ENCODE measurements at places on chromosomes 13 and 19.

DNA sequence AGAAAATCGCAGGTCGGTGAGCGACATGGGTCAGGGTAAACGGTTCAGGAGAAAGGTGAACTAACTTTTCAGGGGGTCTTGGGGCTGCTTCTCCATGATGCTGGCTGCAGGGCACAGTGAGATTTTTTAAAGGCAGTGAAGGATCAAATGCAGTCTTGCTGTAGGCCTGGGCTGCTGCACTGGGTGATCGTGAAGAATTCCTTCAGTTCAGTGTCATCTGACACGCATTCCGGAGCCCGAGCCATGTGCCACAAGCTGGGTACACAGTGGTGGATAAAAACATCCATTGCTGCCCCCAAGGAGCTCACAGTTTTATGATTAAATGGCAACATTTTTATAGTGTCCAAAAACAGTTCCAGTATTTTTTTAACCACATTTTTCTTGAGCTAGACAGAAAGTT, 56.3 kb upstream of the GPR12 start:
- DNase-seq, result no peak

DNA sequence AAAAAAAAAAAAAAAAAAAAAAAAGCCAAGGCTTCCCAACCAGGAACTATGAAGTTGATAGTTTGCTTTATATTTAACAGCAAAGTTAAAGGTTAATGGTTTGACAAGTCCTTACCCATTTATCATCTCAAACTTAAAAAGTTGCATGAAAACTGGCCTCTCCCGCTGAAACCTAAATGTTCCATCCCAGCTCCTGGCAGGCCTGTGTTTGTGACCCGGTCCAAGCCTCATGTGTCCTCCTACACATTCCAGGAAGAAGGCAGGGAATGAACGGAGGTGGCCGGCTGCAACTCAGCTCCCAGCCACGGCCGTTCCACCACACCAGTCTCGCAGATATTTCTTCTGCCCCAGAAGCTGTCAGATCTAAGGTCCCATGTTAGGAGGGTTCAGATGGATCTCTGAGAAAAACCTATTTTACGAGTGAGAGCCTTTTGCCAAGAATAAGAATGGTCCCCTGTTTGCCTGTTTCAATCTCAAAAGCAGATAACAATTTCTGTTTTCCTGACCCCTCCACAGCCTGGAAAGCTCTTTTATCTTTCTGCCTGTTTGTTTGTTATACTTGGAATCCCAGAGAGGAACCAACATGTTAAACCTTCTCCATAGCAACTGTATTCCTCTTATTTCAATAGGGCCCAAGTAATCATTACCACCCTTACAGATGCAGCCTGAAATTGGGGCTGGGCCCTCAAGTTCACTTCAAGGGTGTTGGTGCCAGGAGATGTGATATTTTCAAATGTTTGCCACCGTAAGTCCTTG, 56.5 kb downstream of the KCTD12 start:
- no peak for DNase-seq

DNA sequence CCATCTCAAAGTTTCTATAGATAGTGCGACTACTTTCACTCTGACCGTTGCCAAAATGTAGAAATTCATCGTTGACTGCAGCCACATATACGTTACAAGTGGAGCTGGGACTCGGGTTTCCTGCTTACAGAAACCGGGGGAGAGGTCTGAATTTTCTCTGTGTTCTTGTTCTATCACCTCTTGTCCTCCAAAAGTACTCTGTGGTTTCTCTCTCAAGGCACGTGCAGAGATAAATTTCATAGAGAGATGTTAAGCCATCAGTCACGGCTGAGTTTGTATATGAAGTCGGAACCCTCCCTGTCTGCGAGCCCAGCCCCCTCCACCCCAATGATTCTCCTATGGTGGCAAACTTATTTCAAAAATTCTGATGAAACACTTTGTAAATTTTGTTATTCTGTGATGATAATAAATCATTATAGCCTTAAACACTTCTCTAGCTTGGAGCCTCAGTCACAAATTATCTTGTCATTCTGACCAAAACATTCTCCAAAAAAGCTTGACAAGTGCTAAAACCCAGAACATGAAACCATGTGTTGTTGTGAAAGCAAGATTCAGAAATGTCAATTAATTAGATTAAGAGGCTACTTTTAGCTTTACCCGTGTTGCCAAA, 87.5 kb downstream of the TSHZ3 start:
- DNase-seq, result no peak

GRCh38 chr13:27678306-27679040, 56.8 kb downstream of the POLR1D start:
- peak; percentile 39 for DNase-seq

- peak; percentile 47 for DNase-seq
Measured at GRCh38 chr13:112964971-112965492, 4.0 kb upstream of the MCF2L start.

DNA sequence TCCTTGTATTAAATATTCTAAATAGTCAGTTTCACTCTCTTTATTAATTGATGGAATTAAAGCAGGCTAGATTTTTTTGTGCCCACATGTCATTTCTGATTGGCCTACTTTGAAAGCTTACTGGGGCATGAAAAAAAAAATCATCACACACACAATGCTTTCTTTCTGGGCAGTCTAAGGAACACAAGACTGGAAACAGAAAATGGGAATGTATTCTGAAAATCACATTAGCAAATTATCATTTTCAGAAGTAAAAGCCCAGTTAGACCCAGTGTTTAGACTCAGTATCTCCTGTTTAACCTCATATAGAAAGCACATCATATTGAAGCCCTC, 339.4 kb downstream of the SPRY2 start:
- no peak for DNase-seq

DNA sequence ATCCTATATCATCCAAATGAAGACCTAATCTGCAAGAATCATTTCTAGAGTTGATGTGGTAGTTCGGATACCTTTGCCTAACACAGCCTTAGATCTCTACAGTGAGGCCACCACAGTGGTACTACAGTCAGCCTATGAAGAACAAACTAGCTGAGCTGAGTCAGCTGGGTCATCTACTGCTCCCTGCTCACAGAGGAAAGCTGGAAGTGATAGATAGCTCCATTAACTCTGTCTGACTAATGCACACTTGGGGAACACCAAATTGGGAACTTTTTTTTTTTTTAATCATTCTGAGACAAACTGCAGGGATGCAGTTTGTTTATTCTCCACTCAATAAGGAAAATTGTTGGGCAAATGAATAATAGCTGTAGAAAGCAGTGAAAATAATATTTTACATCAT, 1160.6 kb downstream of the PCDH9 start:
- no peak for DNase-seq

DNA sequence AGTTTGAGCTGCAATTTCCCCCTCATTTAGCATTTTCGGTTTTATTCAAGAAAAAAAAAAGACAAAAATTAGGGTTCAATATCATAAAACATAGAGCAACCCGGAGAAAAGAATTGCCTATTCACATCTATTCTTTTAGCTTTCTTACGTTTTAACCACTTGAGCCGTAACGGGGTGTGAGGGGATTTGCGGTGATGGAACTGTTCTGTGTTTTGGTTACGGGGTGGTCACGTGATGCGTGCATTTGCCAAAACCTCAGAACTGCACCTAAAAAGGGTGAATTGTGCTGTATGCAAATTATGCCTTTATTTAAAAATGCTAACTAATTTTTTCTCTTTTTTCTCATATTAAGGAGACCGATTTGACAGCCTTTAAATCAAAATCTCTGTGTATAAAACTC, 22.1 kb downstream of the CLEC11A start:
- no peak for DNase-seq

DNA sequence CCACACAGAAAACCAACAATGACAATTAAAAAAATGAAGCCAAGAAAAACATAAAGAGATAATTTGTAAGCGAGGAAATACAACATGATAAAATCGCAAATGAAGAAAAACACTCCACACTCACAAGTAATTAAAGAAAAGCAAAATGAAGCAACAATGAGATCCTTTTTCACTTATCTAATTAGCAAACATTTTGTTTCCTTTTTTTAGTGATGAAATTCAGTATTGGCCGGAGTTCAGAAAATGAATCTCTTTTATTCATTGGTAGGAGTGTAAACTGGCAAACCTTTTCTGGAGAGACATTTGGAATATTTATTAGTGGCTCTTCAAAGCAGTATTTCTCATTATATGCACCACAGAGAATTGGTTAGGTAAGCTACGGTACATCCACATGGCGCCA, 70.6 kb upstream of the POMP start:
- DNase-seq, result no peak

GRCh38 chr13:106415442-106415841, 120.0 kb downstream of the EFNB2 start:
- no peak for DNase-seq

DNA sequence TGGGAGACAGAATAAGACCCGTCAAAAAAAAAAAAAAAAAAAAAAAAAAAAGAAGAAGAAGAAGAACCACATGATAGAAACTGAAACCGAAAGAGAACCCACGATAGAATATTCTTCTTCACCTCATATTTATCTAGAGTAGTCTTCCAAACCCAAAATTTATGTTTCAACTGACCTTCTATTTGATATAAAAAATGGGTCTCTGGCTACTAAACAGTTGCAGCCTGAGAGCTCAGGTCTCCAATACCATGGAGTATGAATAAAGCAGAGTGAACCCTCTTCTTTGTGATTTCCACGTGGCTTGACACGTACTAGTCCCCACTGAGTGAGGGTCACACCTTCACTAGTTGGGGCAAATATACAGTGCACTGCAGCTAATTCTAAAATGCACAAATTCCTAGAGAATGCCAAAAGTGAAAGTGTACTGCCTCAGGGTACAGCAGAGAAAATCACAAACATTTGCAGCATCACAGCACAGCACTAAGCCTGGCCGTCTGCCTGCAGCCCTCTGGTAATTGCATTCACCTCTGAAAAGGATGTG, 30.8 kb upstream of the RFC3 start:
- no peak for DNase-seq

DNA sequence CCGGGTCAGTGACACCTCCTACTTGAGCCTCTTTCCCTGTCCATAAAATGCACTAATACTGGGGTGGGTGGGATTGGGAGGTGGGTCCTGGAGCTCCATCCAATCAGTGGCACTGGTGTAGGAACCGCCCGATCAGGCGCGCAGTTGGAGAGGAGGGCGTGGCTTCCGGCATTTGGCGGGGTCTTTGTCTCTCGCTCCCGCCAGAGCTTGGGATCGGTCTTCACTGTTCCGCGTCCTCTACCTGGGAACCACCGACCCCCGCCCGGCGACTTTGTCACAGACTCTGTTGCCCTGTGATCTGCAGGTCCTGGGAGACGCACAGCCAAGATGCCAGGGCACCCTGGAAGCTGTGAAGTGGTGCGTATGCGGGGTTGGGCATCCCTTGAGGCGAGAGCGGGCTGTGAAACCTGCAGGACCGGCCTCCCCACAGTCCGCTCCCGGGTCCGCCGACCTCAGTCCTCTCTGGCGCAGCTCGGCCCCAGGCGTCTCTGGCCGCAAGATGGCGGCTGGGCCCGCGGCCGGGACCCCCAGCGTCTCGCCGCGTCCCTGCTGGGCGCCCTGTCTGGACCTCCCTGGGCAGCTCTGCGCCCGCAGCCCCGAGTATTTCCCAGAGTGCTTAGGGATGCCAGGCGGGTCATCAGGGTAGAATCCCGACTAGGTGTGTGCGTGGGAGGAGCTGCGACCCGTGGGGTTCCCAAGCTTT, 41.6 kb upstream of the ZNF730 start:
- DNase-seq, result peak; percentile 68

GRCh38 chr13:112605531-112605990, 17.6 kb upstream of the TUBGCP3 start:
- DNase-seq, result no peak

- no peak for DNase-seq
Measured at GRCh38 chr13:21767032-21767431, 96.2 kb downstream of the FGF9 start.

DNA sequence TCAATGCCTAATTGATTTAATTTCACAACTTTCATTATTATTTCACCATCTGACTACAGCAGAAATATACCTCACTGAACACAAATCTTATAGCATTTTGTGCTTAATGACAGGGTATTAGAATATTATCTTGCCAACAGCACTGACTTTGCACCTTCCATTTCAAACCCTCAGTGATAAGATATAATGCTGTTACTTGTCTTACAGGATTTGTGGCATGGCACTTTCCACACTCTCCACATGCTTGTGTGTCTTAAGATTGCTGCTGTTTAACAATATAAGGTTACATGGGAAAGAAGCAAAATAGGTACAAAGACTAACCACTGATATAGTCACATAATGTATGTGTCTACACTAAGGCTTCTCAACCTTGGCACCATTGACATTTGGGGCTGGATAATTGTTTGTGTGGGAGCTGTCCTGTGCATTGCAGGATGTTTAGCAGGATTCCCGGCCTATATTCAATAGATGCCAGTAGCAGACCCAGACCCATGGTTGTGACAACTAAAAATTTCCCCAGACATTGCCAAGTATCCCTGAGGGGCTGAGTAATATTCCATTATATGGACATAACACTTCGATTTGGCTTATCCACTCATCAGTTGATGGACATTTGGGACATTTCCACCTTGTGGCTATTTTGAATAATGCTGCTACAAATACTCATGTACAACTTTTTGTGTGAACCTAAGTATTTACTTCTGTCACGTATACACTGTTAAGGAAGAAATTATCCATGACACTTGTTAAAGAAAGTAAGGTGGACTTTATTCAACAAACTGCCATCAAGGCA, 5.7 kb upstream of the DIAPH3 start:
- no peak for DNase-seq

DNA sequence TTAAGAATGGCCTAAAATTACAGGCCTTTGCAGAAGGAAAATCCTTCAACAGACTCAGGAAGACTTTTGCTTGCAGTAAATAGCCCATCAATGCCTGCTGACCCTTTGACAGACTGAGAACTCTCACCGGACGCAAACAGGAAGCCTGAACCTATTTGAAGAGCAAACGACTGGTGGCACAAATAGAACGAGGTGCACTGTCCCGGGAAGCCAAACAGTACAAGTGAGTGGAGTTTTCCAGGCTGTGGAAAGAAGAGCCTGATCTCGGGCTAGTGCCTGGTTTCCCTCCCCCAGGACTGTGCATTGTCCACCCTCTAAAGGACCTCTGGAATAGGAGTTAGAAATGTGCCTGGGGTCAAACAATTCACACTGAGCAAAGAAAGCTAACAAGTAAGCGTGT, 165.5 kb downstream of the FGF14 start:
- DNase-seq, result no peak

DNA sequence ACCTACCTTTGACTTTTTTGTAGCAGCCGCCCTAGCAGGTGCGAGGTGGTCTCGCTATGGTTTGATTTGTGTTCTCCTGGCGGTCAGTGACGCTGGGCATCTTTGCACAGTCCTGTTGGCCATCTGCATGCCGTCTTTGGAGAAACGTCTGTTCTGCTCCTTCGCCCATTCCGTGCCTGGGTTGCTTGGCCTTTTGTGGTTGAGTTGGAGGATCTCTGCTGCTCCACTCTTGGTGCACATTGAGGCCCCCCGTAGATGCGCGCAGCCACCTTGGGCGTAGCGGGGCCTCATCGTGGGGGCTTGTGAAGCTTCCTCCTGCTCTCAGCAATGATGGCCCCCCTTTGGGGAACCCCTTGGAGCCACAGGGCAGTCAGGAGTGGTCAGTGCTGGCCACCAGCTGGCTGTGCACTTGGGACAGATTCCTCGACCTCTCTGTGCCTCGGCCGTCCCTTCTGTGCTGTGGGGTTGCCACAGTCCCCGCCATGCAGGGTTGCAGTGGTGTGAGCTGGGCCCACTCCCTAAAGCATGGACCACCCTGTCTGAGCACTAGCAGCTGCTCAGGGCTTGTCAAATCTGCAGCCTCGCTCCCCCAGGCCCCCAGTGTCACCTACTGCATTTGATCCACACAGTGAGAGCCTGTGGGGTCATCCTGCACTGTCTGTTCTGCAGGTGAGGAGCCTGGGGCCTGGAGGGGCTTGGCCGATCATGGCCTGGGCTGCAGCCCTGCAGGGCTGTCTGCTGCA, 170.8 kb downstream of the KDM4B start:
- no peak for DNase-seq
